CD14-positive monocyte (primary cell): ENCODE measurements at places on chromosomes 4 and X.

GRCh38 chr4:141534985-141535384 is 101.4 kb upstream of the IL15 start:
- H3K27ac ChIP-seq: no peak overlapping the region
- H3K4me1 ChIP-seq: no peaks in the 10 kb centered on the region
- H3K27me3 ChIP-seq: no peaks in the 10 kb centered on the region
- DNase-seq: no peak
- no peak overlapping the region for H3K4me3 ChIP-seq

GRCh38 chrX:116111497-116111896 is 59.0 kb upstream of the AGTR2 start:
- no peak for DNase-seq
- no peaks in the 10 kb centered on the region for H3K4me1 ChIP-seq
- no peaks in the 10 kb centered on the region for H3K27me3 ChIP-seq
- no peak overlapping the region for H3K27ac ChIP-seq

GRCh38 chr4:2339458-2340271 is 77.8 kb upstream of the MXD4 start:
- H3K27ac ChIP-seq: no peak overlapping the region
- H3K27me3 ChIP-seq: no peaks in the 10 kb centered on the region
- no peak for DNase-seq
- H3K4me3 ChIP-seq: no peak overlapping the region

- no peak for DNase-seq
- H3K4me3 ChIP-seq: no peak overlapping the region
Observed at GRCh38 chrX:65598559-65599147, 64.1 kb upstream of the LAS1L start.

DNA sequence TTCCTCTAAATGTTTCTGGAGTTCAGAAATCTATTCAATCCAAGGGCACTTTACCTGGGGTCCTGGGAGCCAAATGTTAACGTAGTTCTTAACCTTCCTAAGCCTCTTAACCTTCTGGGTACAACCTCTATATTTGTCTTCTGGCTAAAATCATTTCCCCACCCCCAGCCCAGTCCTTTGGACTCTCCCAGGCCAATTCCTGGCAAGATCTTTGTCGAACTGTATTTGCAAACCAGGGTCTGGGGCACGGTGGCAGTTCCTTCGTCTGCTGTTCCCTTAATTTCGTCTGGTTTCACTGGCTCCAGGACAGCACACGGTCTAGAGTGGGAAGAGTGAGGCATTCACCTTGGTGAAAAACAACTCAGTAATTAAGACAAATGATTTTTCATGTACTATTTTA is 811 bp upstream of the SLC25A5 start:
- peaks cover 13% of the 10 kb centered on the region for H3K36me3 ChIP-seq
- DNase-seq: no peak
- H3K4me1 ChIP-seq: peaks cover 14% of the 10 kb centered on the region

DNA sequence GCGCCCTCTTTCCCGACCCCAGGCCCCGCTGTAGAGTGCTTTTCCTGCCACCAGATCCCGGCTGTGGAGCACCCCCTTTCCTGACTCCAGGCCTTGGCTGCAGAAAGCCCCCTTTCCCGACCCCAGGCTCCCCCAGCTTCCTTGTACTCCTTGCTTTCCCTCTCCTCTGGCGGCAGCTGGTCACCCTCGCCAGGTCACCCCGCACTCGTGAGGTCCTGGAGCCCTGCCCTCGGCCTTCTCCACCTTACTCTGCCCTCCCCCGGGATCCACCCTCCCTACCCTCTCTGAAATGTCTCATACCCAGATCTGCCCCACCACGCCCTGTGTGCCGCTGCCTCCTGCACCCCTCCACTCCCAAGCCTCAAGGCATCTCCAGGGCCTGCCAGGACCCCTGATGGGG is 25.0 kb upstream of the C4orf50 start:
- no peaks in the 10 kb centered on the region for H3K36me3 ChIP-seq
- no peaks in the 10 kb centered on the region for H3K27me3 ChIP-seq
- no peak for DNase-seq
- H3K4me3 ChIP-seq: no peak overlapping the region

GRCh38 chr4:10741961-10742699 is 57.6 kb upstream of the CLNK start:
- no peak overlapping the region for H3K27ac ChIP-seq
- DNase-seq: no peak
- H3K27me3 ChIP-seq: no peaks in the 10 kb centered on the region
- no peaks in the 10 kb centered on the region for H3K36me3 ChIP-seq
- no peaks in the 10 kb centered on the region for H3K4me1 ChIP-seq
- H3K4me3 ChIP-seq: no peak overlapping the region

- H3K27me3 ChIP-seq: no peaks in the 10 kb centered on the region
- H3K36me3 ChIP-seq: peaks cover 21% of the 10 kb centered on the region
- DNase-seq: no peak
- no peak overlapping the region for H3K4me3 ChIP-seq
Observed at GRCh38 chrX:78133238-78133960, 6.1 kb downstream of the TAF9B start.

GRCh38 chr4:145557720-145558119 is 61.5 kb upstream of the MMAA start:
- H3K36me3 ChIP-seq: peaks cover 26% of the 10 kb centered on the region
- H3K4me3 ChIP-seq: no peak overlapping the region
- no peaks in the 10 kb centered on the region for H3K4me1 ChIP-seq
- H3K27ac ChIP-seq: no peak overlapping the region
- peak; percentile 50 for DNase-seq
- H3K27me3 ChIP-seq: no peaks in the 10 kb centered on the region

GRCh38 chrX:11580789-11581188 is 84.9 kb downstream of the ARHGAP6 start:
- no peak overlapping the region for H3K4me3 ChIP-seq
- no peak overlapping the region for H3K27ac ChIP-seq

GRCh38 chr4:21641696-21642095 is 306.9 kb downstream of the KCNIP4 start:
- no peaks in the 10 kb centered on the region for H3K36me3 ChIP-seq
- no peaks in the 10 kb centered on the region for H3K4me1 ChIP-seq
- no peak for DNase-seq
- no peak overlapping the region for H3K27ac ChIP-seq
- H3K4me3 ChIP-seq: no peak overlapping the region

GRCh38 chrX:53324085-53324484 is 42.7 kb upstream of the IQSEC2 start:
- no peak for DNase-seq
- peaks cover 51% of the 10 kb centered on the region for H3K27me3 ChIP-seq
- H3K27ac ChIP-seq: no peak overlapping the region
- no peak overlapping the region for H3K4me3 ChIP-seq

DNA sequence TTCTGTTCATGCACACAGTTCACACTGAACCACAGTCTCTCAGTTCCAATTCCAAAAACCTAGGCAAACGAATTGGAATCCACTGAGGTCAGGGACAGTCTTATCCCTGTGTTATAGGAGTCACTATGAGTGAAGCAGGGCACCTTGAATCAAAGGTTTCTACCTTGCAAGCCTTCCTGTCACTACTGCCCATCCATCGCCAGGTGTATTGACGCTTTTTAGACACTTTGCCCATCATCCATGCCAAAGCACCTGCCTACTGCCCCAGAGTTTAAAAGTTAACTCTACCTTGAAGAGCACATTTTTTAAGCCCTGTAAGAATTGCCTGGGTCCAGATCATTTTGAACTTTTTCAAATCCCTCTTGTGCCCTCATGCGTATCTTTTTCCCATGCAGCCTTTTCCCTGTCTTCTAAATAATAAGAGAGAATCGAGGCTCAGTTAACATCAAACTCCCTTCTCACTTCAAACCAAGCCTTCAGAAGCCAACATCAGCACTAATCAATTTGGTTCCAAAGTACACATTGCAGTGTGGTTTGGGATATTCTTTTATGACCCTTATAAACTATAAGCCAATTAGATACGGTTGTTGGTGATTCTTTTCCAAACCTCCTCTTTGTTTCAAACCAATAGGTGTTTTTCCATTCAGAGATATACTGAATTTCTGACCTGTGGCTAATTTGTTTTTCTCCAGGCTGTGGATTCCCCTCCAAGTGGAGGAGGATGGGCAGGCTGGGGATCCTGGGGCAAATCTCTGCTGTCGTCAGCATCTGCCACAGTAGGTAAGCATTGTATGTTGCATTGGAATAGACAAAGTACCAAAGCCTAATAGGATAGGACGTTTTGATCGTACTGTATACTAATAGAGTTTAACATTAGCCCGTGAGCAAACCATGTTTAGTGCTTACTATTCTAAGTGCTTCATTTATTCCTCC is 23.7 kb downstream of the FAM114A1 start:
- H3K36me3 ChIP-seq: peaks cover 11% of the 10 kb centered on the region
- H3K4me3 ChIP-seq: no peak overlapping the region
- H3K4me1 ChIP-seq: no peaks in the 10 kb centered on the region
- no peak for DNase-seq
- no peak overlapping the region for H3K27ac ChIP-seq

DNA sequence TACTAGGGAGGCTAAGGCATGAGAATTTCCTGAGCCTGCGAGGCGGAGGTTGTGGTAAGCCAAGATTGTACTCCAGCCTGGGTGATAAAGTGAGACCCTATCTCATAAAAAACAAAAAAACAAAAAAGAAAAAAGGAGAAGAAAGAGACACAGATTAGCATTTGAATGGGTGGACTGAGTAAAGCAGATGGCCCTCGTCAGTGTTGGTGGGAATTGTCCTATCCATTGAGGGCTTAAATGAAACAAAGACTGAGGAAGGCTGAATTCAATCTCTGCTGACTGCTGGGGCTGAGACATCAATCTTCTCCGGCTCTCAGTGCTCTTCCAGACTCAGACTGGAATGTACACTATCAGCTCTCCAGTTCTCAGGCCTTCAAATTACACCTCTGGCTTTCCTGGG is 136.8 kb downstream of the SLC7A11 start:
- H3K4me1 ChIP-seq: no peaks in the 10 kb centered on the region
- H3K36me3 ChIP-seq: no peaks in the 10 kb centered on the region
- DNase-seq: no peak

- H3K36me3 ChIP-seq: no peaks in the 10 kb centered on the region
- H3K4me3 ChIP-seq: no peak overlapping the region
- no peak overlapping the region for H3K27ac ChIP-seq
- H3K27me3 ChIP-seq: no peaks in the 10 kb centered on the region
- no peak for DNase-seq
Observed at GRCh38 chrX:20498851-20499635, 232.3 kb upstream of the RPS6KA3 start.

GRCh38 chr4:139015948-139016471 is 429 bp downstream of the NOCT start:
- H3K27ac ChIP-seq: peak overlapping the region; percentile 92
- H3K4me3 ChIP-seq: peak overlapping the region; percentile 86

GRCh38 chr4:168794092-168794707 is 215.9 kb downstream of the CBR4 start:
- DNase-seq: no peak
- H3K36me3 ChIP-seq: no peaks in the 10 kb centered on the region
- no peak overlapping the region for H3K4me3 ChIP-seq
- H3K27ac ChIP-seq: peak overlapping the region; percentile 8
- no peaks in the 10 kb centered on the region for H3K27me3 ChIP-seq

- H3K27ac ChIP-seq: no peak overlapping the region
- no peak for DNase-seq
- H3K4me1 ChIP-seq: peaks cover 15% of the 10 kb centered on the region
- no peaks in the 10 kb centered on the region for H3K27me3 ChIP-seq
- no peaks in the 10 kb centered on the region for H3K36me3 ChIP-seq
Observed at GRCh38 chrX:112731793-112732192, 52.1 kb upstream of the LHFPL1 start.

DNA sequence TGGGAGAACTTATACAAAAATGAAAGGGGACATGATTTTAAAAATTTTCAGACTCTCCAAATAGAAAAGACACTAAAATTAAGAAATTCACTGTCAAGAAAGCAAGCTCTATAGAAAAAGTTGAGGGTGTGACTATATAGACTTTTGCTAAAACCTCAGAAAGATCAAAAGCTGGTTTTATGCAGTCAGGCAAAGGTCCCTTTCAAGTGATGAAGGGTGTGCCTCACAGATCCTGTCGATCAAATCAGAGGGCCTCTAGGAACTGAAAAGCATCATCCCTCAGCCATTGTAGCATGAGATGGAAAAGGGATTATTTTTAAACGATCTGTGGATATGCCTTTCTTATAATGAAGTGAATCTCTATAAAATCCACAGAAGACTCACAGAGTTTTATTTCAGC is 116.5 kb downstream of the FAM13A start:
- H3K36me3 ChIP-seq: no peaks in the 10 kb centered on the region
- H3K4me3 ChIP-seq: no peak overlapping the region
- H3K4me1 ChIP-seq: peaks cover 4% of the 10 kb centered on the region
- no peak for DNase-seq

DNA sequence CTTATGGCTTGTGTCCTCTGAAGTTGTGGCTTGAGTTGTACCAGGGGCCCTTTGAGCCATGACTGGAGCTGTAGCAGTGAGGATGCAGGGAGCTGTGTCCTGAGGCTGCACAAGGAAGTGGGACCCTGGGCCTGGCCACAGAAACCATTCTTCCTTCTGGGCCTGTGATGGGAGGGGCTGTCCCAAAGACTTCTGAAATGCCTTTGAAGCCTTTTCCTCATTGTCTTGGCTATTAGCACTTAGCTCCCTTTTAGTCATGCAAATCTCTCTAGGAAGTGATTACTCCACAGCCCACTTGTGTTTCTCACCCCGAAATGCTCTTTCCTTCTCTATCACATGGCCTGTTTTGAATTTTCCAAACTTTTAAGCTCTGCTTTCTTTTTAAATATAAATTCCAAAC is 92.4 kb downstream of the FHDC1 start:
- no peaks in the 10 kb centered on the region for H3K36me3 ChIP-seq
- H3K27me3 ChIP-seq: no peaks in the 10 kb centered on the region
- peaks cover 22% of the 10 kb centered on the region for H3K4me1 ChIP-seq
- H3K27ac ChIP-seq: no peak overlapping the region
- DNase-seq: no peak
- H3K4me3 ChIP-seq: no peak overlapping the region

DNA sequence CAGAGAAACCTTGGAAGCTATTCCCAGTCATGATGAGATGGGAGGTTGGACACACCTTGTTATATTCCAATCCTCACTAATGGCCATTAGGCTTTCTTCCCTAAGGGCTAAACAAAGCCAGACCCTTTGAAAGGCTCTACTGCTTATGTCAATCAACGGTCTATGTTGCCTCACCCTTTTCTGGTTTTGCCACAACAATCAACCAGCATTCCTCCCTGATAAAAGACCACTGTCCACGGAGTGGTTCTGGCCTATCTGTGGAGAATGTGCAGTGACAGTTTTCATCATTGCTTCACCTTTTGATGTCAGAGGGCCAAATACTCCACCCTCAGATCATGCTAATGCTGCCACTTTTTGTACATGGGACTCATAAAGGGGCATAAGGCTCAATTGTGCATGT is 913.4 kb downstream of the RPA4 start:
- no peaks in the 10 kb centered on the region for H3K4me1 ChIP-seq
- H3K27me3 ChIP-seq: no peaks in the 10 kb centered on the region
- no peaks in the 10 kb centered on the region for H3K36me3 ChIP-seq
- H3K4me3 ChIP-seq: no peak overlapping the region
